ENCODE measurements at places on chromosomes 6 and 20. TPM values are rescaled to one million over a fixed set of nuclear protein-coding genes. Genes with fewer than 3 reads are reported as not detected.
A peak's percentile ranks its signal among the peaks of the same experiment; 100 is the strongest.

DNA sequence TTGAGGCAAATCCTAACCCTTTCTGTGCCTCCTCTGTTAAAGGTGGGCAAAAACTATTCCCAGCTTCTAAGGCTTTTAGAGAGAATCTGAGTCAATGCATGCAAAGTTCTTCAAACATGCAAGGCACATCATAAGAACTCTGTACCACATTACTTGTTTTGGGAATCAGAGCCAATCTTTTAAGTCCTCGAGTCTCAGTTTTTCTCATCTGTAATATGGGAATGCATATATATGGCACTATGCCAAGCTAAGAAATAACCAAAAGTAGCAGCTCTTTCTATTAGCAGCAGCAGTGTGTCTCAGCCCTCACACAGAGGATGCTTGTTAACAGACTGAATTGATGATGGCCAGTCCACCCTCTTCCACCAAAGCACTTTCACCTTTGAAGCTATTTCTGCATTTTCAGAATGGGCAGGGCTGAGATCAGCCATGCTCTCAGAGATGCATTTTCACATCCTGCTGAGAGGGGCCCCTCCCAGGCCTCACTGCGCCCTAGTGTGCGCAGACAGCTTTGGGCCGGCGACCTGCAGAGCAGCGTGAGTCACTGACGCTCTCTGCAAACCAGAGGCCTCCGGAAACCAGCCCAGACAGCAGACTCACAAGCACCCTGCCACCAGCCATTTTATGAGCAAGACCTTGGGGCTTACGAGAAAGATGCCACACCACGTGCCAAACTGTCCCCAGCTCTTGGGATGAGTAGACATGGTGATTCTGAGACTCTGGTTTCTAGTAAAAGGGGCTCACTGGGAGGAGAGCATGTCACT is 138.0 kb downstream of the NFATC2 start:
- H3K27me3 ChIP-seq = no peaks in the 10 kb centered on the region
- H3K27ac ChIP-seq = peak overlapping the region; percentile 24
- H3K4me1 ChIP-seq = no peaks in the 10 kb centered on the region
- no peaks in the 10 kb centered on the region for H3K36me3 ChIP-seq

DNA sequence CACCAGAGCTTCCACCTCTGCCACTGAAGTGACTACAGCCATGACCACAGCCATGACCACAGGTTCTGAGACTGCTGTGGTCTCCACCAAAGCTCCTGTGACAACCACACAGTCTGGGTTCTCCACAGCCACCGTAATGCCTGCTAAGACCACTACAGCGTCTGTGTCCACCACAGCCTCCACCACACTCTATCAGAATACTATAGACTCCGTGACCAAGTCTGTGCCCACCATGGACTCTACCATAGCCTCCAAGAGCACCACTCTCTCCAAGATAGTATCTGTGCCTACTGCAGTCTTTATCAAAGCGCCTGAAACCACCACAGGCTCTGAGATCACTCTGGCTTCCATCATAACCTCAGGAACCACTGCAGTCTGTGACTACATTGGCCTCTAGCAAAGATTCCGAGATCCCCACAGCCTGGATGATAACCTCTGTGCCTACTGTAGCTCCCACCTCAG is 18.3 kb upstream of the MUC21 start:
- no peak overlapping the region for H3K27ac ChIP-seq
- H3K36me3 ChIP-seq = no peaks in the 10 kb centered on the region
- DNase-seq = no peak
- H3K4me1 ChIP-seq = peaks cover 18% of the 10 kb centered on the region
- no peaks in the 10 kb centered on the region for H3K27me3 ChIP-seq
- no peak overlapping the region for H3K4me3 ChIP-seq

- H3K4me1 ChIP-seq = no peaks in the 10 kb centered on the region
- H3K27ac ChIP-seq = no peak overlapping the region
- H3K4me3 ChIP-seq = no peak overlapping the region
- H3K36me3 ChIP-seq = no peaks in the 10 kb centered on the region
Measured at GRCh38 chr6:161338015-161338414, 64.2 kb upstream of the AGPAT4 start.

GRCh38 chr20:63499338-63499969 is 571 bp upstream of the EEF1A2 start:
- no peaks in the 10 kb centered on the region for H3K36me3 ChIP-seq
- DNase-seq = no peak
- peaks cover 74% of the 10 kb centered on the region for H3K27me3 ChIP-seq

DNA sequence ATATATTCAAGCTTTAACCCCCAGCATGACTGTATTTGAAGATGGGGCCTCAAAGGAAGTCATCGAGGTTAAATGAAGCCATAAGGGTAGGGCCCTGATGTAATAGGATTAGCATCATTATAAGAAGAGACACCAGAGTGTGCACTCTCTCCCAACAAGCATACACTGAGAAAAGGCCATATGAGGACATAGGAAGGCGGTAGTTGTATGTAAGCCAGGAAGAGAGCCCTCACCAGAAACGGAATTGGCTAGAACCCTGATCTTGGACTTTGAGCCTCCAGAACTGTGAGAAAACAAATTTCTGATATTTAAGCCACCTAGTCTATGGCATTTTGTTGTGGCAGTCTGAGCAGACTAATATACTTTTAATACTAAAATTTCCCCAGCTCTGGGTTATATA is 150.1 kb upstream of the STXBP5 start:
- no peaks in the 10 kb centered on the region for H3K4me1 ChIP-seq
- no peak overlapping the region for H3K4me3 ChIP-seq
- DNase-seq = no peak
- no peaks in the 10 kb centered on the region for H3K27me3 ChIP-seq
- H3K27ac ChIP-seq = no peak overlapping the region

DNA sequence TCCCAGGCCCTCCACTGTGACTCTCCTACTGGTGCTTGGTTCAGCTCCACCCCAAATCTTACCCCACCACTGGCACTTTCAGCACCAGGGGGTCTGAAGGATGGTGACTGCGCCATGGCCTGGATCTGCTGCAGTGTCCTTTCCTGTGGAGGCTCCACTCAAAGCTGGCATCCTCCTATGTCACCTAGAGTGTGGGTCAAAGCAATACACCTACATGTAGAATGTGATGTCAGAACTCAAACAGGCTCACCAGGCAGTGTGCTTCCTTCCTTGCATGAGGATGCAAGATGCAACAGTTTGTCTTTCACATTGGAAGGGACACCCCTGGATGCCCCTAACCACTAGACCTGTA is 32.8 kb upstream of the MICB start:
- peak overlapping the region; percentile 67 for H3K4me3 ChIP-seq
- H3K27ac ChIP-seq = no peak overlapping the region
- H3K27me3 ChIP-seq = no peaks in the 10 kb centered on the region
- peaks cover 45% of the 10 kb centered on the region for H3K4me1 ChIP-seq

GRCh38 chr6:1930356-1930755 is 315.0 kb downstream of the GMDS start:
- H3K4me1 ChIP-seq = no peaks in the 10 kb centered on the region
- no peaks in the 10 kb centered on the region for H3K27me3 ChIP-seq
- no peak overlapping the region for H3K27ac ChIP-seq
- no peaks in the 10 kb centered on the region for H3K36me3 ChIP-seq
- H3K4me3 ChIP-seq = no peak overlapping the region
- DNase-seq = no peak

GRCh38 chr20:38728191-38728781 is 4.0 kb downstream of the SLC32A1 start:
- H3K36me3 ChIP-seq = no peaks in the 10 kb centered on the region
- no peak overlapping the region for H3K4me3 ChIP-seq
- peaks cover 23% of the 10 kb centered on the region for H3K4me1 ChIP-seq
- DNase-seq = no peak
- no peak overlapping the region for H3K27ac ChIP-seq

The SLC13A3 gene
- total RNA-seq = 2.0 TPM

The TTLL9 gene
- total RNA-seq = 5.9 TPM

The NOTCH4 gene
- total RNA-seq = 63.6 TPM

The SLC39A7 gene
- total RNA-seq = 76.0 TPM

The EYS gene
- not detected for total RNA-seq

Data from lower lobe of right lung (tissue), 2 donors.